Activated CD8-positive, alpha-beta T cell treated with anti-CD3 and anti-CD28 coated beads for 36 hours (primary cell): ENCODE measurements at places on chromosomes 2 and 18. TPM values are rescaled to one million over a fixed set of nuclear protein-coding genes. Genes with fewer than 3 reads are reported as not detected.

DNA sequence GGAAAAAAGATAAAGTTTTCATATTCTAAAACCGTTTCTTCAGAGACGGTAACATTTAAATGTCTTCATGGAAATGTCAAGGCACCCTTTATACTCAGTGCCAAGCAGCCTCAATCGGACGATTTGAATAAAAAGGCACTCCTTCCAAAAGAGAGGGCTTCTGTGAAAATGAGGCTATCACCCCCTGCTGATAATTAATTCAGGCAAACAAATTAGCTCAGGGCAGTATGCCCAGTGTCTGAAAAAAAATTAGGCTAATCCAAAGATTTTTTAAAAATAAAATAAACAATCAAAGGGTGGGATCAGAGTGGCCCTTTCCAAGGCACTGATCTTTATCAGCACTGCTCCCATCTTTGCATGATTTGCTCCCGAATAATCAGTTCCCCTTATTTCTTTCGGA, 151.0 kb upstream of the PID1 start:
- no peak for DNase-seq

BOD1L2 gene
- total RNA-seq, result not detected

- DNase-seq, result peak; percentile 67
Observed at GRCh38 chr2:12488352-12489318, 228.1 kb upstream of the TRIB2 start.

PTPRN gene
- 1.1 TPM for total RNA-seq

DNA sequence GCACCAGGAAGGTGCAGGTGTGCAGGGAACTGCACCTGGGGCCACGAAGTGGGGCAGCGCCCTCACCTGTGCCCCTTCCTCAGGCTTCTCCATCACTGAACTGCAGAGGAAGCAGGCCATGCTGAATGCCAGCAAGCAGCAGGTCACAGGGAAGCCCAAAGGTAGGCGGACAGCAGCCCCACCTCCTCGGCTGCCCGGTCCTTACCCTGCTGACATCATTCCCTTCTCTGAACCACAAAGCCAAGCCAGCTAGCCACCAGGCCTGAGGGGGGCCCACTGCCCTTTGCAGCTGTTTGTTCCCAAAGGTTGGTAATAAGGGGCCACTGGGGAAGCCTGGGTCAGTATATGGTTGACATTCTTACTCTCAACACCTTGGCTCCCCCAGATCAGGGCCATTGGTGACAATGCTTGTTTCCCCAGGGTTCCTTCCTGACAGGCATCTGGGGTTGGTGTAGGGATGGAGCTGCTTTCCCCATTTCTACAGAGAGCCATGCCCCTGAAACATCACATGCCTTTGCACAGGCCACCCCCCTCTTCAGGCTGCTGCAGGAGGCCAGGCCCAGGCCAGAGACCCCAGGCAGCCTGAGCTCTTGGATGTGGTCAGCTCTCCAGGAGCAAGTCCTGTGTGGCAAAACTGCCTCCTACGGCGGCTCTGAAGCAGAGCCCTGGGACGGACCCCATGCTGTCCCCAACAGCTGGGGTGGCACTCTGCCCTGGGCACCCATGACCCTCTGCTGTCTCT, 47.8 kb downstream of the FAM168B start:
- no peak for DNase-seq

GRCh38 chr2:229611360-229611759, 103.0 kb downstream of the DNER start:
- no peak for DNase-seq
